Osteoblast (primary cell): ENCODE measurements at places on chromosomes 4 and X.

GRCh38 chr4:140777894-140778293 lies 21.7 kb upstream of the TBC1D9 start:
- no peak overlapping the region for H3K4me3 ChIP-seq
- H3K4me1 ChIP-seq: no peaks in the 10 kb centered on the region

- H3K27ac ChIP-seq: no peak overlapping the region
- no peaks in the 10 kb centered on the region for H3K27me3 ChIP-seq
- no peak for DNase-seq
- no peaks in the 10 kb centered on the region for H3K4me1 ChIP-seq
Observed at GRCh38 chrX:13334491-13334890, 14.6 kb upstream of the ATXN3L start.

DNA sequence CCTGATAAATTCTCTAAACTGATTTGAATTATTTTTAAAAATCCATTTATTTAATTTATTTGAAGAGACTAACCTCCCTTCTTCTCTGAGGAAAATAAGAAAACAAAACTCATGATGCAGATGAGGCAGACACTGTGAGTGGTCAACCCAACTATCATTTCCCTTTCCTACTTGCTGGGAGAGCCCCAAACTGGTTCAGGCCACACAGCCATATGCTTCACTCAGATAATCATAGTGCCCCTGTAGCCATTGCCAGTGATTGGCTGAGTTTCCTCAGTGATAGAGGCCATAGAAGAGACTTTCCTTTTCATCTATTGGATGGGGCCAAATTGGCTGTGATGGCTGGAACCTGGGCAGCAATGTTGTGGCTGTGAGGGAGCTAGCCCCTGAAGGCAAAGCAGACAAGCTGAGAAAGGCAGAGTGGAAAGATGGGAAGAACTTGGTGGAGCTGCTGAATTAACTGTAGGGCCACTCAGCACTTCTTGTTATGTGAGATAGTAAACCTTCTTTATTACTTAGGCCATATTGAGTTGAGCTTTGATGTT lies 49.8 kb downstream of the RAB33B start:
- no peaks in the 10 kb centered on the region for H3K27me3 ChIP-seq
- H3K4me1 ChIP-seq: peaks cover 7% of the 10 kb centered on the region
- no peak for DNase-seq
- H3K4me3 ChIP-seq: no peak overlapping the region
- H3K27ac ChIP-seq: no peak overlapping the region

- H3K4me3 ChIP-seq: no peak overlapping the region
- H3K27me3 ChIP-seq: no peaks in the 10 kb centered on the region
- DNase-seq: no peak
Observed at GRCh38 chrX:118593407-118593806, 97.8 kb downstream of the DOCK11 start.
